Activated naive CD8-positive, alpha-beta T cell treated with anti-CD3 and anti-CD28 coated beads, Interleukin-2, amount 50 U/mL, for 16 hours (primary cell): ENCODE measurements at places on chromosomes 5 and 9.

GRCh38 chr5:122639033-122639432, 135.8 kb upstream of the SNX2 start:
- DNase-seq: no peak

DNA sequence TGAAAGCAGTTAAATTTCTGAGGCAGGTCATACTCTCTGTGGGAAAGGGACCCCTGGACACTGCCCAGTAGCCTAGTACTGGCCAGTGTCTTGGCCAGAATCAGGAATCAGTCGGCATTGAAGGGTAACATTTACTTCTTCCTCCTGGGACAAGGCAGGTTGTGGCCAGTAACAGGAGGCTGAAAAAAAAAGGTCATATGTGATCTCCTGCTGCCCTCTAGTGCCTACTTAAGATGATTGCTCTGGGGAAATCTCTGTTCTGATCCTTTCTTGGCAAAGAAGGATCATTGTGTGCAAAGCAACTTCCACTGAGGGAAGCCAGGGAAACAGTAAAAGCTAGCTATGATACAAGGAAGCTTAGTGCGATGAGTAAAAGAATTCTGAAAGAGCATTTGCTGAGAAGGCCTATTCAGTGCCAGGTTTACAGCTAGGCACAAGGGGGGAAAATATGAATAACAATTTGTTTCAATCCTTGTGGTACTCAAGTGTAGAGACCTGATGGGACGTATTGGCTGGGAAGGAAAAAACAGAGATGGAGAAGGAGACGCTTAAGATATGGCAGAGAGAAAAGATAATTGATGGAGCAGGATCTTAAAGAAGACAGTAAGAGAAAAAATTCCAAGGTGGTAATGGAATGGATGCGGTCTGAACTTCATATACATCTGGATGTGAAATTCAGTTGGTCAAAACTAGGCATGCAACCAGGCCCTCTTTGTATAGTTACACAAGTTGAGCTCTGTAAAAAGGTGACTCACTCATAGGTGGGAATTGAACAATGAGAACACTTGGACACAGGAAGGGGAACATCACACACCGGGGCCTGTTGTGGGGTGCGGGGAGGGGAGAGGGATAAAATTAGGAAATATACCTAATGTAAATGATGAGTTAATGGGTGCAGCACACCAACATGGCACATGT, 25.8 kb upstream of the TRIM32 start:
- no peak for DNase-seq

GRCh38 chr9:128702949-128703615, 779 bp downstream of the PKN3 start:
- DNase-seq: no peak

DNA sequence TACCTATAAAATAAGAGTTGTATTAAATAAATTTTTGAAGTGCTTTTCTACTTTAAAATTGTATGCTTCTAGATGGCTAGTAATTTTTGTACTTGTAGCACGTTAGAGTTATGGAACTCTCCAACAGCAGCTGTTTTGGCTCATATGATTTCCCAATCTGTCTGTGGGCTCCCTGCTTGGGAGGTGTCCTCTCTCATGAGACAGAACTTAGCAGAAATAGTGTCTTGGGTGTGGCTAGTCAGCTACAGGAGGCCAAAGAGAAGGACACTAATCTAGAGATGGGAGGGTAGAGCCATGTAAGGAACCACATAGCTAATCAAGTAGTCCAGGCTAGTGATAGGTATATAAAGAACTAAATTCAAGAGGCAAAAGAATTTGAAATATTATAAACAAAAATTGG, 78.4 kb upstream of the DAB2 start:
- DNase-seq: no peak

DNA sequence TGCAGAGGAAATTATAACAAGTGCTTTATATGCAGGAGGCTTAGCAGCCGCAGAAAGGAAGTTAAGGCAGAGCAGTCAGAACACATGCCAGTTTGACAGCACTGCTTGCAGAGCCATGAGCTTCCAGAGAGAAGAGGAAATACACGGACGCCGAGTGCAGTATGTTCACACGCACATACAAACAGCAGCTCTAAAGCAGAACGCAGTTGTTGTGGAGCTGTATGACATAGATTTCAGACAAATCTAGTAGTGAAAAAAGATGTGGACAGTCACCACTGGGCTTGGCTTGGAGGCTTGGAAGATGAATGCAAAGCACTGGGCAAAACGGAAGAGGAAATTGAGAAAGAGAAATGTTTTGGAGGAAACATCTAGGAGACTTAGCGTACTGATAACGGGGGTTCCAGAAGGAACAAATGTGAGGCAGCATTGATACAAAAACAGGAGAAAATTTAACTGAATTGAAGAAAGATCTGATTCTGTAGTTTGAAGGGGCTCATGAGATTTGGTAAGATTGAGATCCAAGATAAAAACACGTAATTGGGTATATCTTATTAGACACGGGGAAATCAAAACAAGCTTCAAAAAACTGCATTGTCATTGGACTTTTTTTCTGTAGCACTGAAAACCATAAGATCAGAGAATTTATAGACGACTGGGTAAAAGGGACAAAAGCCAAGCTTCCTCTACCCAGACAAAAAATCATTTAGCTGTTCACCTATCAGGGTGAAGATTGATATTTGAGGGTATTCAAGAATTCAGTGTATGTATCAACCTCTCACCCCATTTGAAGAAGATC, 19.6 kb upstream of the ROPN1L start:
- no peak for DNase-seq

- no peak for DNase-seq
Observed at GRCh38 chr5:34585601-34586104, 70.5 kb upstream of the RAI14 start.

- DNase-seq: no peak
Observed at GRCh38 chr9:38390851-38391250, 1.7 kb upstream of the ALDH1B1 start.

- DNase-seq: no peak
Observed at GRCh38 chr9:28921857-28922500, 1348.7 kb upstream of the C9orf72 start.

GRCh38 chr9:99858087-99858486, 36.4 kb downstream of the NR4A3 start:
- no peak for DNase-seq

DNA sequence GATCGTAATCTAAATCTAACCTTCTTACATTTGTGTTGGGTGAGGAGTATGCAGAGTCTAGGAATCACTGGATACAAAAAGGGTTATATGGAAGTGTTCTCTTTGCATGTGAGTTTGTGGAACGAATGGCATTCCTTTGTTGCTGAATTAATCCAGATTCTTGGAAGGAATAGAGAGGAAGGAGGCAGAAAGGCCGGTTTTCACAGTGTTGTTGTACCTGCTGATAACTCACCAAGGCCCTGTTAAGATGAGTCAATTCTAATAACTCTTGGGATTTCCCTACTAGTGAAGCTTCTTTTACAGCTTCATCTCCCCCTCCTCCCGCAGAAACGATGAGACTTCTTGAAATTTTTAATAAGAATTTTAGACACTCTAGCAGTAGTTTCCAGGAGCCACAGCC, 84.0 kb downstream of the ZSWIM6 start:
- DNase-seq: no peak

GRCh38 chr5:75331-76320, 16.3 kb upstream of the PLEKHG4B start:
- no peak for DNase-seq

- no peak for DNase-seq
Observed at GRCh38 chr5:141745390-141745789, 63.4 kb upstream of the ARAP3 start.

DNA sequence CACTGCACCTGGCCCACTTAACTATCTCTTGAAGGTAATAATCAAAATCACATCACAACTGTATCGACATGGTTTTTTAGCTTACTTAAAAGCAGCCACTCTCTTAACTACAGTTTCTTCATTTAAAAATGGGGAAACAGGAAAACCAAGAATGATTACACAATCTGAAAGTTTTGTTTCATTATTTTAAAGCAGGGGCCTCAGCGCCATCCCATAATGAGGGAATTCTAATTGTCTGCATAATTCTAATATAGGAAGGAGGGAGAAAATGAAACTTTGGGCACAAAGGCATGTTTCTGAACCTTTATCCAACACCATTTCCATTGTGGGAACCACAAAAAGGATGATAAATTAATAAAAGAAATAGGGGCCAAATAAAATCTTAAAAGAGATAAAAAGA, 7.6 kb downstream of the HACD4 start:
- DNase-seq: no peak

- no peak for DNase-seq
Observed at GRCh38 chr5:102946414-102946813, 173.5 kb downstream of the GIN1 start.

GRCh38 chr5:173029499-173029921, 26.6 kb upstream of the CREBRF start:
- no peak for DNase-seq

GRCh38 chr9:35903049-35903448, 3.0 kb upstream of the HRCT1 start:
- no peak for DNase-seq

DNA sequence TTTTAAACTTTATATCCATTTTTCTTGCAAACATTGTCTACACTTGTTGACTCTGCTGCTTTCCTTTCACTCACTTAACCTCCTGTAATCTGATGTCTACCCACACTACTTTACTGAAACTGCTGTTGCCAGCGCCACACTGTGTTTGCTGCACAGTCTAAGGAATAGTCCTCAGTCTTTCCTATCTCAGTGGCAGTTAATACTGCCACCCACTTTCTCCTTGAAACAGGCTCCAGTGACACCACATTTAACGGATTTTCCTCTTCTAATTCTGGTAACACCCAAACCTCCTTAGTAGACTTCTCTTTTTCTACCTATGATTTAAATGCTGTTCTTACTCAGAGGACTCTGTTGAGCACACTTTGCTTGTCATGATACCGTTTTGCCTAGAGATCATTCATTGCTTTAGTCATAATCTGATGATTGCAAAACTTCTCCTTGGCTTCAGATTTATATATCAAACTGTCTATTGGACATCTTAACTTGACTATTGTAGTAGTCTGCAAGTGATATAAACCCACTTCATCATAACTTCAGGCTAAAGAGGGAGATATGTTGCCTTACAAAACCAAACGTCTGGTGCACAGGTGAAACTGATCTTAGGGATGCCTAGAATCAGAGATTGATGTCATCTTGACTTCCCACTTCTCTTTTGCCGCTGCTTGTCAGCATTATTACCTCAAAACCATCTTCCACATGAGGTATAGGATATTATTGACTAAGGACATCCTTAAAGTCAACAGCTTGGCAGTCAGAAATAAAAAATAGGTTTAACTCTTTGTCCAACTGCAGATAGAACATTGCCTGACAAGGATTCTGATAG, 94.1 kb downstream of the CDC42SE2 start:
- no peak for DNase-seq

DNA sequence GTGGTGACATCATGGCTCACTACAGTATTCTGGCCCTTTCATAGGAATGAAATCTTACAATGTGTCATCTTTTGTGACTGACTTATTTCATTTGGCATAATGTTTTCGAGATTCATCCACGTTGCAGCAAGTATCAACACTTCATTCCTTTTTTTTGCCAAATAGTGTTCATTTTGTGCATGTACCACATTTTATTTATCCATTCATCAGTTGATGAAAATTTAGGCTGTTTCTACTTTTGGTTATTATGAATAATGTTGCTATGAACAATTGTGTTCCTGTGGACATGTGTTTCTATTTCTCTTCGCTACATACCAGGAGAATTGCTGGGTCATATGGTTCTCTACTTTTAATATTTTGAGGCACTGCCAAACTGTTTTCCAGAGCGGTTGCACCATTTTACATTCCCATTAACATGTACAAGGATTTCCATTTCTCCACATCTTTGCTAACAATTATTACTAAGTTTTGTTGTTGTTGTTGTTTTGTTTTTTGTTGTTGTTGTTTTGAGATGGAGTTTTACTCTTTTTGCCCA, 43.5 kb downstream of the RMI1 start:
- DNase-seq: no peak

DNA sequence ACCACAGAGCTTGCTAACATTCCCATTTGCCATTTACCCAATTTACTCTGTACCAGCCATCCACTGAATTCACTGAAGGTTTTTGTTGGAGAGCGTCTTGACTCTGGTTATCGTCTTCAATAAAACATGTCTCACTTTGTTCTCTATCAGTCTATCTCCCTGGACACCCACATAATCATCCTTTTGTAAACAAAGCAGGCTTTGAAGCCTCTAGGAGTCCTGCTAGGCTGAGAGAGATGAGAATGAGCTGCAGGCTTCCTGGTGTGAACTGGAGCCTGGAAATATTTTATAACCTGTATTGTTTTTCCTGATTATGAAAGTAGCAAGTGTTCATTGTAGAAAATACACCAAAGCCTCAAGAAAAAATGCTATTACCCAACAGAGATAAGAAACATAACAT, 140.6 kb upstream of the ZNF366 start:
- DNase-seq: no peak

GRCh38 chr9:4327504-4328191, 27.8 kb upstream of the GLIS3 start:
- DNase-seq: no peak

DNA sequence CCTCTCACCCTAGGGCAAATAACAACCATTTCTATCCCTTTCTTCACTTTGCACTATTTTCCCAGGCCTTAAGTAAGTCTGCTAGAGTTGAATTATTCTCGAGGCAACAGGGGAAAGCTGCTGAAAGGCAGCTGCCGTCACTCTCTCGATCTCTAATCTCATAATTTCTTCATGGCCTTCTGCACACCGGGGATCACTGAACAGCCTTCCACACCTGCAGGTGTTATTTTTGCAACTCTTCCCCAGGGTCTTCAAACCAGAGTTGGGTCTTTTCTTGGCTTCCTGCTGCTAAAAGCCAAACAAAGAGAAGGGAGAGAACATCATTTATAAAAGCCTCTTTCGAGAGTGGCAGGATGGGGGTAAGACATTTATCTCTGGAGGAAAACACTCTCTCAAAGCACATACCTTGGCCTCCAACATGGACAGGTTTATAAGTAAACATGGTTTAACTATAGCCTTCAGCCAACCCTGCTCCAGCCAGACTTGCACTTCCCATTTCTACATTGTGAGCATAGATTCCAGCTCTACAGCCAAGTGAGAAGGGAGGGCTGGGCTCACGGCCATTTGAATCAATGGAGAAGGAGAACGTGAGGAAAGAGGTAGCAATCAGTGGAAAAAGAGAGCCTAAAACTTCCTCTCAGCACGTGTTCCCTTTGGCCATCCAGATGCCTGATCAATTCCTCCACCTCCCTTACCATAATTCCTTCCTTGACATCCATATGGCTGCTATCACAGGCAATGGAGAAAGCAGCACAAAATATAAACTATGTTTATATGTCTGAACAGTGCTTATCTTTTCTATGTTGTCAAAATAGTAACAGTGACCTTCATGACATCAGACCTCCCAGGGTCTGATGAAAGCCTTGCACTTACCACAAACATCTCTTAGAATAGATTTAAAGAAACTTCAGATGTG, 464.9 kb downstream of the TLE1 start:
- DNase-seq: no peak

DNA sequence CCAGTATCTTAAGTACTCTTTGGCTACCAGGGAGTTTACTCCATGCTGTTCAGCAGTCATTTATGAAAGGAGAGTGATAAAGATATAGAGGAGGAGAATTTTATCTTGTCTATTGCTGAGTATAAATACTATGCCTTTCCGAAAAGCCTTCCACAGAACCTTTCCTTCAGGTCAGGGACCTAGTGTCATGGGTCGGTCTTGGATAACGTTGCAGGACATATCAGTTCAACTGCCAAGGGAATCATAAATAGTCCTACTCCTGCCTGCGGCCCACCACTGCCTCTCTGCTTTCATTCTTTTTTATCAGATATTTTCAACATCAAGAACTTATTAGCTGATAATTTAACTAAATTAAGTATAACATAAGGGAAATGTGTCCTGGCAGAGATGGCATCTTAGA, 122.0 kb upstream of the CCDC152 start:
- DNase-seq: no peak
